ENCODE measurements at places on chromosomes 1 and 21.

GRCh38 chr1:246773213-246773641 is 49.0 kb downstream of the SCCPDH start:
- DNase-seq: no peak

DNA sequence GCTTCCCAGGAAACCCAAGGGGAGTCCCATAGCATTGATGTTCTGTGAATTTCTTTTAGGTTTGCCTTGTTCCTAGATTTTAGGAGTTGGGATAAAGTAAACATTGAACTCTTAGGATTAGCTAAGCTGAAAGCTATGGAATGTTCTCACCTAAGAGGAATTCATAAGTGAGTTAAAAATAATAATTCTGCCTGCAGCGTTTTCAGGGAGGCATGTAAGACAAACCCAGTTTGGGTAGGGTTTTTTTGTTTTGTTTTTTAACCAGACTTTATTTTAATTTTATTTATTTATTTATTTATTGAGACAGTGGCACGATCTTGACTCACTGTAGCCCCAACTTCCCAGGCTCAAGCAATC is 28.9 kb upstream of the CD101 start:
- no peak for DNase-seq

GRCh38 chr1:162310337-162310736 is 66.3 kb downstream of the SPATA46 start:
- DNase-seq: no peak

- DNase-seq: no peak
These were observed 13.2 kb downstream of the PPP1R15B start for GRCh38 chr1:204398197-204399125.

DNA sequence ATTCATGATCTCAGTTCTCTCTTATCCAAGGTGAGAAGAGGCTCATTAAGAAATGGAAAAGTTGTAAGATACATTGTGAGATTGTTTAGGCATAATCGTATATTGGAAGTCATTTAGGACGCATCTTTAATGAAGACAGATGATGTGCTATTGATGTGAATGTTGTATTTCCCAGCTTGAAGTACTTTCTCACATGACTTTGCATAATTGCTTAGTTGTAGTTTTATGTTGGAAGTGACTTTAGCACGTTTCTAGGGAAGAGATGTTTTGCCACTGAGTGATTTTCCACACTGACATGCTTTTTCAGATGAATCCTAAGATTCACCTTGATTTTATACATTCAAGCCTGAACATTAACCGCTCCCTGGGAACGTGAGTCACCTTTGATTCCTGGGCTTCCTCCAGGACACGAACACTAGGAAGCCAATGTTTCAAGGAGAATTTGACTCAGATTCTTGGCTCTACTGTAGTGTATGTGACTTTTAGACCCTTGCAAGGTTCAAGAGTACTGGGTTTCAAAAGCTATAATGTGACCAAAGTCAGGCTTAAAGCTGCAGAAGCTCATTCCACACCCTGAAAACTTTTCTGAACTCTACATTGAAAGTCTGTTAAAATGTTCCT is 27.9 kb downstream of the ANGEL2 start:
- DNase-seq: no peak

- DNase-seq: no peak
These were observed 15.4 kb downstream of the RBM34 start for GRCh38 chr1:235145639-235146038.

GRCh38 chr1:179776831-179777230 is 33.7 kb downstream of the FAM163A start:
- no peak for DNase-seq

GRCh38 chr1:178552856-178553255 is 39.9 kb downstream of the TEX35 start:
- DNase-seq: no peak

DNA sequence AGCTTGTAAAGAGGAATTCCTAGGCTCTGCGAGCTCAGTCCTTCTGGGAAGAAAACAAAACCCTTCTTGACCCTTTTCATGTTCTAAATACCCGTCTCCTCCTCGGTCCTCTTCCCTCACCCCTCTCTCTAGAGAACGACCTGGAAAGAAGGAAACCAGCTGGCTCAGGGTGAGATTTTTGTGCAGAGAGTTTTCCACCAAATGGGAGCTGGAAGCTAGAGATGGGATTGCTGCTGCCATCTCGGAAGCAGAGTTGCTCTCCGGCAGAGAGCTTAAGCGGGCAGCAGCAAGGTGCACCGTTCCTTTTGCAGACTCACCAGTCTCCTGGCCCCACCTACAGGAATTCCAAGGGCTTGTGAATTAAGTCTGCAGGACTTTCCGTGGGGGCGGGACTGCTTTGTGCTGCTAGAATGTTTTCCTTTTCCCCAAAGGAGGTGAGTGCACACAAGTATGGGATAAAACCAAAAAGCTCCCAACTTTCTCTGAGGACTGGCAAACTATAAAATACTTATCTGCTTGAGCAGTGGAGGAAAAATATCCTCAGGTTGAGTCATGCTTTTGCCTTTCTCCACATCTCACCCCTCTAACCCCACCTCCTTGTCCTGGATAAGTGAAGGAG is 29.1 kb upstream of the KIAA0040 start:
- no peak for DNase-seq

DNA sequence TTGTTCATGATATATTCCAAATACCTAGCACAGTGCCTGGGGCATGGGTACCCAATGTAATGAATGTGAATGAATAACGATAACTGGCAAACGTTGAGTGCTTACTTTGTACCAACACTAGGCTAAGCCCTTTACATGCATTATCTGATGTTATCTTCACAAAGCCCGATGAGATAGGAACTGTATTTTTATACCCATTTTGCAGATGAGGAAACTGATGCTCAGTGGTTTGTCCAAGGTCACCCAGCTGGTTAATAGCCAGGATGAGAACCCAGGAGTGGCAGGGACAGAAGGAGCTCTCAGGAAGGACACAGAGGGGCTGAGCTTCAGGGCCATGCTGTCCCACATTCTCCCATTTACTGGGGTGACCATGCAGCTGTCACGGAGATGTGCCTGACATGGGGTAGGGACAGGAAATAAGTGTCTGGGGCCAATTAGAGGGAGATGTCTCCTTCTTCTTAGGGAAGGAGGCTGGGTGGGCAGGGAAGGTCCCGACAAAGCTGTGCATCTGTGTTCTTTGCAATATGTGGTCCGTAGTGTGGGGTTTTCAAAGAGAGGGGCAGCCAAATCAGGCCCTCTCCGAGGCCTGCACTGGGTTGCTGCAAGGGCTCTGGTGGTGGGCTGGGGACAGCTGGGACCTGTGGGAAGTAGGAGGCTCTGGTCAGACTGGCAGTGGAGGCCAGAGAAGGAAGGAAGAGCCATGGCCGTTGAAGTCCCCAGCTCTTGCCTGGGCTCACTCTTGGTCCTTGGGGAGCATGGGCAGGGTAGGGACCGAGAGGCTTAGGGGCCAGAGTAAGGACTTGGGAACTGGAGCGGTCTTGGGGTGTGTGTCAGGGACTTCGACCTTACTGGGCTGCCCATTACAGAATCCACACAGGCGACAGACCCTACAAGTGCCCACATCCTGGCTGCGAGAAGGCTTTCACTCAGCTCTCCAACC is 26.6 kb downstream of the A3GALT2 start:
- DNase-seq: no peak

DNA sequence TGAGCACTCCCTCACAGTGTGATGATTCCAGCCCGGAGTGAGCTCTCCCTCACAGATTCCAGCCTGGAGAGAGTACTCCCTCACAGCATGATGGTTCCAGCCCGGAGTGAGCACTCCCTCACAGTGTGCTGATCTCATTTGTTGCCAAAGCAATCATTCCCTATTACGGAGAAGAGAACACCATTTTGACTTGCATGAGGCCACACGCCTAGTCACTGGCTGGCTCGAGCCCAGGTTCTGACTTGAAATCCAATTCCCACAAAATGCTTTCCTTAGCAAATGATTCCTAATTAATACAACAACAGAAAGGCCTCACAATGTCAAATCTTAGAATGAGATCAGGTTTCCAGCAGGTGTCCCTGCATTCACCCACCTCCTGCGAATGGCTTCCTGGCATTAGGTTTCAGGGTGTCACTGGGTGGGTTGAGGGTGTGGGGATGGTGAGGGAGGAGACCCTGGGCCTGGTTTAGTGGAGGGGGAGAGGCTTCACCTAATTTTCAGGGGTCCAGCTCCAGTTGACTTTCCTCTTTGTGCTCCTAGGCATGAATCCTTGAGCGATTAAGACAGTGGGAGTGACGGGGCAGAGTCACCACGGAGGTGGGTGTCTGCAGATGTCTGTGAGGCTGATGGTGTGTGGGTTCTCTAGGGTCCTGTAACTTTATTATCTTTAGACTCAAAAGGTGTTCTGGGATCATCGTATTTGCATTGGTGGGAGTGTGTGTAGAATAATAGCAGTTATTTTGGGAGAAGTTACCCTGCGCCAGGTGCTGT is 158.5 kb downstream of the KCNJ6 start:
- no peak for DNase-seq

DNA sequence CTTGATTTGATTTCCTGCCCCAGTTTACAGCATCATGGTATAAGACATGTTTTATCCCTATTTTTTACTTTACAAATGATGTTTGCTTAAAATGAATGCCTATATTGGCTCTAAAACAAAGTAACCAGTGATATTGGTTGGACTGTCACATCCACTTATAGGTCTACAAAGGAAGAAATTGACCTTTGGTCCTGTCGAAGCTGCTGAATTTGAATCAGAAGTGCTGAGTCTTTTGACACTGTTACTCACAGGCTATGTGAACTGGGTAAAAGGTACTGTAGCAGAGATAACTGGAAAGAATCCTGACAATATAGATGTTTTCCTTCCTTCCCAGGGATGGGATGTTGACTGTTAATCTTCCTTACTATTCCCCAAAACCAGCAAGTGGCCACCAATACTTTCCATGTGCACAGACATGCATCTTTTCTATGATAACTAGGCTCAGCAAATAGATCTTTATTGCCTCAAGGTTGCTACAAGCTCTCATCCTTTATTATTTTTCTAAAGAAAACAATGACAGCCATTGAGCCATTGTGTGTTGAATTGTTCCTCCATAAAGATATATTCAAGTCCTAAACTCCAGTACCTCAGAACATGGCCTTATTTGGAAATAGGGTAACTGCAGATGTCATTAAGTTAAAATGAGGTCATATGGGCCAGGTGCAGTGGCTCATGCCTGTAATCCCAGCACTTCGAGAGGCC is 175.9 kb upstream of the NR5A2 start:
- DNase-seq: no peak

DNA sequence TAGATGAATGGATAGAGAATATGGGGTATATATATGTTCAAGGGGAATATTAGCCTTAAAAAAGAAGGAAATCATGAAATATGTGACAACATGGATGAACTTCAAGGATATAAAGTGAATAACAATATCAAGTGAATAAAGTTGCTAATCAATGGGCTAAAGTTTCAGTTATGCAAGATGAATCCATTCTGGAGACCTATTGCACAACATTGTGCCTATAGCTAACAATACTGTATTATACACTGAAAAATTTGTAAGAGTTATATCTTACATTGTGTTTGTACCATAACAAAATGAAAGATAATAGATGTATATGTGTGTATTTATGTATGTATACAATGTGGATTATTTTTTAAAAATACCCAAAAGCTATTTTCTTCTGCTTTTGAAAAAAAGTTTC is 96.3 kb upstream of the DPYD start:
- DNase-seq: no peak

DNA sequence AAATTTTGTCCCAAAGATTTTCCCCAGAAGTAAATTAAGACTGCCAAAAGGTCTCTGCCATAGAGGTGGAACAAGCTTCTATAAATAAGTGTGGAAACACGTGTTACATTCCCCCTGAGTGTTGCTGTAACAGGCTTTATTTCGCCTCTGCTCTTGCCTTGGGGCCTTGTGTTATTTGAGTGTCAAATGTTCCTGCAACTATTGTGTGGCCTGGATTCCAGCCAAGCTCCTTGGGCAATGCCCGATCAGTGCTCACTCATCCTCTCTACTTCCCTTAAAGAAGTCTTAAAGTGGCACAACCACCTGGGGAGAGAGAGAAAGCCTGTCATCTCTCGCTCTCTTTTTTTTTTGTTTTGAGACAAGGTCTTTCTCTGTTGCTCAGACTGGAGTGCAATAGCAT is 156.7 kb downstream of the NR5A2 start:
- no peak for DNase-seq

DNA sequence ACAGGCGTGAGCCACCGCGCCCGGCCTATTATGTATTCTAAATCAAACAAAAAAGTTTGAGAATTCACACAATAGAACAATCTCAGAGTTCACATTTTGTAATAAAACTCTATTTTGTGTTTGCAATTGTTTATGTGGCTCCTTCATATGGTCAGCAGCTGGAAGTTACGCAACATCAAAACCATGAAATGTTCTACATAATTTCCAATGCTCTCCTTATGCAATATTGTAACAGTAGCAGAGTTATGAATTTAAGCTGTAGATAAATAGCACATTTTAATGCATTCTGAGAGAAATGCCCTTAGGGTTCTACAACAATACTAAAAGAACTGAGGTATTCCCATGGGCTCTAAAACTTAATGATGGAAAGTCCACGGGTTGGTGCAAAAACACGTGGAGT is 62.3 kb upstream of the COL11A1 start:
- no peak for DNase-seq

- DNase-seq: no peak
These were observed 217.5 kb upstream of the PLXNA2 start for GRCh38 chr1:208461680-208462079.

- DNase-seq: no peak
These were observed 5.4 kb upstream of the NUAK2 start for GRCh38 chr1:205326812-205327466.

DNA sequence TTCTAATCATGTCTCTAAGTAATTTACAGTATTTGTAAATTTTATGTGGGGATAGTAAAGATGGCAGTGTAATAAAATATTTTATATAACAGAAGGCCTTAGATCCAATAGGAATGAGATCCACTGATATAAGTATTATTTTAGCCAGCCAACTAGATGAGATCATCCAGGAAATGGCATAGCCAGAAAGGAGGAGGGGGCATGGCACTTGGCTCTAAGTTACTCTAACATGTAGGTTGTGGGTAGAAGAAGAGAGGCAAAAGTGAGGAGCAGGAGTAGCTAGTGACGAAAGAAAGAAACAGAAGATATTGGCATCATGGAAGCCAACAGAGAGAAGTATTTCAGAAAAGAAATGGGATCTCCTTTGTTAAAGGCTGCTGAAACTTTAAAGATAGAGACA is 426.1 kb downstream of the PTPRC start:
- no peak for DNase-seq

- DNase-seq: no peak
These were observed 143.9 kb downstream of the KAZN start for GRCh38 chr1:14742181-14742980.

DNA sequence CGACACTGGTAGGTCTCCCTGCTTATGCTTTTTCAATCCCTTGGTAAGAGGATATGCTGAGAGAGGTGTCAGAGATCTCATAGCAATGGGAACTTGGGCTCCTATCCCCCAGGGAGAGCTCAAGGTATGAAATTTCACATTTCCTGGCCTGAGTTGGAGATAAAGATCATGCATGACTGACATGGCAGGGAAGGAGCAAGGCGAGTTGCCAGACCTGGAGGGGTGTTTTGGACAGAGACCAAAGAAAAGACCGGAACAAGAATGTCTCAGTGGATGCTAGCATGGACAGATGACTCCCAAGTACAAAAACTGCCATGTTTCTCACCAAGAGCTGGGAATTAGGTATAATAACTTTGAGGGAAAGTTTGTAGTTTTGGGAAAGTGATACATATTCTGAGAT is 334.1 kb upstream of the B3GALT2 start:
- DNase-seq: no peak

- DNase-seq: no peak
These were observed 71.9 kb upstream of the GOLT1A start for GRCh38 chr1:204285436-204286305.

GRCh38 chr1:110067893-110068645 is 2.4 kb downstream of the ALX3 start:
- no peak for DNase-seq

GRCh38 chr1:171127501-171127900 is 36.8 kb downstream of the FMO3 start:
- no peak for DNase-seq
